ENCODE measurements at places on chromosomes 1 and 21.

DNA sequence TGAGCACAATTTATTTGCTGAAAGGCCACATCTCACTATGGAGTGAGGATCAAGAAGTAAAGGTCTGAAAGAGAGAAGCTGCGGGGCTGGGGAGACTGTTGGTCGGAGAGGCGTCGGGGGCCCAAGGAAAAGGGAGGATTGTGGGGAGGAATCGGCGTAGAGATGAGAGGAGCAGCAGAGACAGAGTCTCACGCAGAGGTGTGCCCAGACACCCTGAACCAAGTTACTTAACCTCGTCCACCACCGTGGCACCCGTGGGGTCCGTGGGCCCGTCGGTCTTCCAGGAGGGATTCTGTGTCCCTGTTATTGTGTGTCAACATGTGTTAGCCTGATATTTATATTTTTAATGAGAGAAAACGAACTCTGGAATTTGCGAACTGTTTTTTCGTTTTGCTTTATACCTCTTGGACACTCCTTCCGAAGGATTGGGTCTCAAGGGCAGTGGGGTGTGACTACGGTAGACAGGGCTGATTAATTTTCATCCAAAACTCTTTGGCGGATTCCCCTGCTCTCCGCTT is 3.8 kb upstream of the NBPF1 start:
- no peak for DNase-seq

DNA sequence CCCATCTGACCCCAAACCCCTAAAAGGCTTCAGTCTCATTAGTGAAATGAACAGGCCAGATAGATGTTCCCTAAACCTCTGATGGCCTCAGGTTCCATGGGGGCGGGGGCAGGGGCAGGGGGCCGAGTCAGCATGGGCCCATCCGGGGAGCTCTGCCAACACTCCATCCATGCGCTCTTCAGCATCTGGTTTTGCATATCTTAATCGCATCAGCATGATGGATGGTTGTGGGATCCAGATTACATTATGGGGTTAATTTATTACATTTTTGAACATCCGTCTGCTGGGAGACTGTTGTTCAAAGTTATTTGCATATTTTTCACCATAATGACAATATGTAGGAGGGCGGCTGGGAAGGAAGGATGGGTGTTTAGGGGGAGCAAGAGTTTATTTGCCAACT is 3.1 kb upstream of the MAD2L2 start:
- no peak for DNase-seq

GRCh38 chr1:91735266-91735845 is 150.6 kb downstream of the TGFBR3 start:
- no peak for DNase-seq

DNA sequence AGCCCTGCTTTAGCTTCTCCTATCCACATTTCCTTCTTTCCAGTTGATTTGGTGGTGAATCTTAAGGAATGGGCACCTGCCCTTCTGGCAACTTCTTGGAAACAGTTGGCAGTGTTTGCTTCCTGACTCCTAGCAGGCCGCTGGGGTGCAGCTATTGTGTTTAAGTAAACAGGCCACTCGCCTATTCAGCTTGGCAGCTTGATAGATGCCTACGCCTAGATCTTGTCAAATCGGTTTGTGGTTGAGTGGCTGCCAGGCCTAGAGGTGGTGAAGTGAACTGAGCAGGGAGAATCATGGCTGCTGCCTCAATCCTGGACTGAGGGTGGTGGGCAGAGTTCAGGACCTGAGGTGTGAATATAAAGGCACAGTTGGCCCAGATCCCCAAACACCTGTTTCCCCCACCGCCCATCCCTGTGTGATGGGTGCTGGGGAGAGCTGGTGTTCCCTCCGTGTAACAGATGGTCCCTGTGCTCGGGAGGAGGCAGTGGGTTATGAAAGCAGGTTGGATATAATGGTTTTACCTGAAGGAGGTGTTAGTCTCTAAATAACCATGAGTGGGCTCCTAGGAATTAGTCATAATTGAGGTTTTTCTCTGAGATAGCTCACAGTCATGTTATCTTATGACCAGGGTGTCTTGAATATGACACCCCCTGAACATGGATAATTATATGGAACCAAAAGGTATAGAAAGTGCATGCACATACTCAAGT is 940 bp upstream of the PLA2G2C start:
- no peak for DNase-seq

DNA sequence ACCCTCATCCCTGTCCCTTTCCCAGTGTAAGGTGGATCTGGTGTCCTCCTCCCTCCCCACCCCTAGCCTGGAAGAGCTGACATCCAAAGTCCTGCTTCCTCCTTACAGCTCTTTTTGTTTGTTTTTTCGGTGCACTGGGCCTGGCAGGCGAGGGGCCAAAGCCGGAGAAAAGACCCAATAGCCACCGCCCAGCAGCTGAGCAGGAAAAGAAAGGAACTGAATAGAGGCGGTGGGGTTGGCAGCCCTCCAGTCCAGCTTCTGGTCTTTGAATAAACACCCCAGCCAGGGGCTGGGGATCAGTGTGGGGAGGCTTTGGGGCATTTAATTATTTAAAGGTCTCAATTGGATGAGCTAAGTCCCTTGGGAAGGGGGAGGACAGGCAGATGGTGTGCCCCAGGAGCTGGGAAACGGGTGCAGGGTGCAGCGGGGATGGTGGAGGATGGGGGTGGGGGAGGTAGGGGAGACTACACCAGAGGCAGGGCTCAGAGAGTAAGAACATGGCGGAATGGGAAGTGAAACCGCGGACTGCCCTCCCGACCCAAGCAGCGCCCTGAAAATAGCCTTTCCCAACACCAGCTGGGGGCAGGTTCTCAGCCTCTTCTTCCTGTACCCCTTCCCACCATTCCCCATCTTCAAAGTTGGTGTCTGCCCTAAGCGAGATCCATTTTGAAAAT is 20.2 kb downstream of the BTG2 start:
- no peak for DNase-seq

GRCh38 chr1:15110128-15110866 is 43.2 kb upstream of the TMEM51 start:
- no peak for DNase-seq

GRCh38 chr1:8632102-8632501 is 185.3 kb downstream of the RERE start:
- no peak for DNase-seq

GRCh38 chr1:53319296-53320101 is 8.4 kb downstream of the LRP8 start:
- no peak for DNase-seq

- DNase-seq = no peak
Observed at GRCh38 chr1:6209661-6210580, 4.0 kb downstream of the RNF207 start.

GRCh38 chr1:245260110-245260882 is 105.5 kb downstream of the KIF26B start:
- no peak for DNase-seq

DNA sequence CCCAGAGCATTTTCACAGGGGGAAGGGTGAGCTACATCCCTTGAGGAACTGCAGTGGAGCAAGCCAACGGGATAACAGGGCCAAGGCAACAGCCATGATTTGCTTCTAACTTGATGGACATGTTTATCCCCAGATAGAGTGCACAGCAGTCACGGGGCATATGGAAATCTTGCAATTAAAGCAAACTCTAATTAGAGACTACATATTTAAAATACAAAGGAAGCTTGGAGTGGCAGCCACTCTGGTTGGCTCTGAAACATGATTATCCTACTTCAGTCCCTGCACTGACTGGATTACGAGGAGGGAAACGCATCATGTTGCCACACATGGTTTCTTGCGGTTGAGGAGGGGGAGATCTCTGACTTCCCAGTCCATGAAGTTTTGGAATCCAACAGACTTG is 60.8 kb downstream of the BEND5 start:
- DNase-seq = no peak
